RCC 7860 (cell line): ENCODE measurements at places on chromosomes 7 and 10.

GRCh38 chr10:23610626-23611307 lies 171.9 kb downstream of the OTUD1 start:
- no peak for DNase-seq

GRCh38 chr10:38054361-38054797 lies 39.8 kb upstream of the ZNF37A start:
- DNase-seq, result peak; percentile 8

- DNase-seq, result no peak
Measured at GRCh38 chr10:78277314-78278057, 243.8 kb downstream of the RPS24 start.

DNA sequence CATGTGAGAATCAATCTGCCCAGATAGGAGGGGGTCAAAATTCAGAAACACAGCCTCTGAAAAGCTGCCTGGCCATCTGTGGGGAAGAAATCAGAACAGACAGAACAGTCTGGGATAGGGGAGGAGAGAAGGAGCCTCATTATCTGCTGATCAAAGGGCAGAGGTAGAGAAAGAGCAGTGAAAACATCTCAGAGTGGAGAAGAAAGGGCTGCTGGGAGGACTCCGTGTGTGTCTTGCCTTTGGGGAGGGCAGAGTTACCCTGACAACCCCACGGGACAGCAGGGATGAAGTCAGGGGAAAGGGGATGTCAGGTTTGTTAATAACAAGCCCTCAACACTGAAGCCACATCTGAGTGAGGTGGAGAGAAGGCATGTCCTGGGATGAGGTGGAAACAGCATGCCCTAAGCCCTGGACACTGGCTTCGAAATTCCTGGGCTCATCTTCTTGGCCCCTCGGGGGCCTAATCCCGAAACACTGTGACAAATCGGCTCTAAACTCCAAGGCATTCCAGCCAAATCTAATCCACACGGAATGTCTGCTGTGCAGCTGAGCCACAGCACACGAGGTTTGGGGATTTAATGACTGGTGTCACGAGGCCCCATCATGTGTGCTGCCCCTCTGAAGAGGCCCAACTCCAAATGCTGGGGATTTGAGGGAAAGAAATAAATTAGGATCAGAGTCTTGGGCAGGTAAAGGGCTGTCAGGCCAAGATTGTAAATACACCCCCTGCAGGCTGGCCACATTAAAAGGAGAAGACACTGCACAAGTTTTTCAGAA lies 82.8 kb upstream of the FGFR2 start:
- no peak for DNase-seq

DNA sequence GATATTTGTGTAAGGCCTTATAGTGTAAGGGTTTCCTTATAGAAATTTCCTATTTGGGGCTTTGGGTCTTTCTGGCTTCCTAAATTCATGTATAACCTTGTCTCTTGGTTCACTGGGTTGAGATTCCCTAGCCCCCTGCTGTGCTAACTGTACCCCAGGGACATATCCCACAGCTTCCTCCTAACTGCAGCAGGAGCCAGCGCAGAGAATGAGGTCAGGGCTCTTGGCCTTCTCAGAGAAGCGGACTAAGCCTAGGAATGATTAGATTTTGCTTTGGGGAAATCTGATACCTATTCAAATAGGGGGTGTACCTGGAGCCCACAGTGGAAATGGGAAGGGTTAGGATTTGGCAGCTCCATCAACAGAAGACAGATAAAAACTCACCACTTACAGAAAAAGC lies 138.1 kb upstream of the EFCAB10 start:
- DNase-seq, result no peak

- no peak for DNase-seq
Measured at GRCh38 chr7:73766556-73767229, 3.4 kb downstream of the CLDN3 start.

DNA sequence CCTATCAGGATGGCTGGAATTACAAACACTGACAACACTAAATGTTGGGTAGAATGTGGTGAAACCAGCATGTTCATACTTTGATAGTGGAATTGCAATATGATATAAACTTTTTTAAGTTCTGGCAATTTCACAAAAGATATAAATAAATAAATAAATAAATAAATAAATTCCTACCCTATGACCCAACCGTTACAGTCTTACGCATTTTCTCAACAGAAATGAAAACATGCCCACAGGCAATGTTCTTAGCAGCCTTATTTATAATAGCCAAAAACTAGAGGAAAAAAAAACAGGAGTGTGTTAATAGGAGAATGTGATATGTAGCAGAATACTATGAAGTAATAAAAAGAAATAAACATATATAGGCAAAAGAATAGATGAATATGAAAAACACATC lies 318.9 kb downstream of the IPMK start:
- no peak for DNase-seq

DNA sequence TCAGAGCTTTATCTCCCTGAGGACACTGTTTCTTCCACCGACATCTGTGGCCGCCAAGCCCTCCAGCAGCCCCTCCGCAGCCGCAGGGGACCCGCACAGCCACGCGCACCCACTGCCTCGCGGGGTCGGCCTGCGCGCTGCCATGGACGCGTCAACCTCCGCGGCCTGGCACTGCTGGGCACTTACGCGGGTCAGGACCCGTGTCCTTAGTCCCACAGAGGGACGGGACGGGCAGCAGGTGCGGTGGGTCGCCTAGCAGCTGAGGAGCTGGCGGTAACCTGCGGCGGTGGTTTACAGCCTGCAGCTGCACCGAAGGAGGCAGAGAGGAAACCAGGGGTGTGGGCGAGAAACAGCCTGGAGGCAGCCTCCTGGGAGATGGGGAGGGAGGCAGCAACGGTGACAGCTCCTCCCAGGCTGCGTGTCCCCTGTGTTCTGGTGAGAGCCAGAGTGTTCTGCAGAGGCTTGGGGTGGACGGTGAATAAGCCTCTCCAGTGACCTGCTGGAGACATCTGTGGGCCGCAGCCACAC lies 61.3 kb downstream of the SEC61G start:
- DNase-seq, result no peak

DNA sequence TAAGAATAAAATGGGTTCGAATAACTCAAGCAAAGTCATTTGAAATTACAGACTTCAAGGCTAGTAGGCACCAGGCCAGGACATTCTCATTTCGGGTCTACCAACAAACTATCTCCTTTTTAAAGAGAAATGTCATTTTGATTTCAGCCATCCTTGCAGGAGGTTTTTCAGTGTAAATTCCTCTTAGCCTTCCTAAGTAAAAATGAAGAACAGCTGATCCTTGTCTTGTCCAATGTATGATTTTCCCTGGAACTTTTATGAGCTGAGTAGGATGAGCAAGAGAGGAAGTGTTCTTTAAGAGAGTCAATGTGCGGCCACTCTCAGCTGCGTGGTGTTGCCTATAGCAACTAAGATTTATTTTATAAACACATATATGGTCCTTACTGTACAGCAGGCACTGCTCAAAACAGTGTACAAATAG lies 110.1 kb downstream of the PLCE1 start:
- DNase-seq, result no peak

GRCh38 chr7:142808802-142809583 lies 38.2 kb downstream of the PRSS2 start:
- no peak for DNase-seq

DNA sequence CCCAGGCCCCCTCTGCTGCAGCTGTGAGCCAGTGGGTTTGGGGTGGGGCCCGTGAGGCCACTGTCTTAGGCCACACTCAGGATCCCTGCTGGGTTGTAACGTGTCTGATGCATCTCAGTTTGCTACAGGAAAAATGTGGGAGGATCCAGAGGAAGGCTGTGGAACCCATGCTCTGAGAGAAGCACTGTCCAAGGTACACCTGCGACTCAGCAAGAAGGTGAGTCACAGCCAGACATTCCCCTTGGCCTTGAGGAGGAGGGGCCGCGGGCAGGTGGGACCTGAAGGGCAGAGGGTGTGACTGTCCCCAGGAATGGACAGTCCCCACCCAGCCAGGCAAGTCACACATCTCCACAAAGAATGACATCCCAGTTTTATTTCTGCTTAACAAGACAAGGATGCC lies 27.8 kb upstream of the C10orf120 start:
- no peak for DNase-seq

- DNase-seq, result no peak
Measured at GRCh38 chr7:156039971-156040677, 227.9 kb upstream of the SHH start.

DNA sequence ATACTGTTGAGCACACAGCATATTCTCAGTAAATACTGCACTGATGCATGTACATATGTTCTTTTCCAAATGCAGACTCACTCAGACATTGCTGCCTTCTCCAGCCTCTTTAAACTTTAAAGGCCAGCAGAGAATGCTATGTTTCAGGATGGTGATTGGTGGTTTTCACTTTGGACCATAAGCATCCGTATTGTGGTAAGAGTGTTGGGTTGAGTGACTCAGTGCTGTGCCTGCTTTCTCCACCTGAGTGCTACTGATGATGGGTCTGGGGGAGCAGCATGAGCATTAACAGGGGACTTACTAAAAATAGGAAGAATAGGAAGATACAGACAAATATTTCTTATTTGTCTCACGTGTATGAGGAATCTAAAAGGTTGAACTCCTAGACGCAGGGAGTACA lies 56.3 kb upstream of the ZNF92 start:
- no peak for DNase-seq

DNA sequence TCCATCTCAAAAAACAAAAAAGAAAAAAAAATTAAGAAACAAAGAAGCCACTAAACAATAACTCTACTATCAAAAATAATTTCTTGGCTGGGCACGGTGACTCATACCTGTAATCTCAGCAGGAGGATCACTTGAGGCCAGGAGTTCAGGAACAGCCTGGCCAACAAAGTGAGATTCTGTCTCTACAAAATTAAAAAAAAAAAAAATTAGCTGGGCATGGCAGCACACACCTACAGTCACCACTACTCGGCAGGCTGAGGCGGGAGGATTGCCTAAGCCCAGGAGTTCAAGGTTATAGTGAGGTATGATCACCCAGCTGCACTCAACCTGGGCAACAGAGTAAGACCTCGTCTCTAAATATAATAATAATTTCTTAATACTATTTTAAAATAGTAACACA lies 69.0 kb downstream of the PARD3 start:
- peak; percentile 37 for DNase-seq

- DNase-seq, result no peak
Measured at GRCh38 chr7:28973591-28973990, 15.5 kb upstream of the TRIL start.

DNA sequence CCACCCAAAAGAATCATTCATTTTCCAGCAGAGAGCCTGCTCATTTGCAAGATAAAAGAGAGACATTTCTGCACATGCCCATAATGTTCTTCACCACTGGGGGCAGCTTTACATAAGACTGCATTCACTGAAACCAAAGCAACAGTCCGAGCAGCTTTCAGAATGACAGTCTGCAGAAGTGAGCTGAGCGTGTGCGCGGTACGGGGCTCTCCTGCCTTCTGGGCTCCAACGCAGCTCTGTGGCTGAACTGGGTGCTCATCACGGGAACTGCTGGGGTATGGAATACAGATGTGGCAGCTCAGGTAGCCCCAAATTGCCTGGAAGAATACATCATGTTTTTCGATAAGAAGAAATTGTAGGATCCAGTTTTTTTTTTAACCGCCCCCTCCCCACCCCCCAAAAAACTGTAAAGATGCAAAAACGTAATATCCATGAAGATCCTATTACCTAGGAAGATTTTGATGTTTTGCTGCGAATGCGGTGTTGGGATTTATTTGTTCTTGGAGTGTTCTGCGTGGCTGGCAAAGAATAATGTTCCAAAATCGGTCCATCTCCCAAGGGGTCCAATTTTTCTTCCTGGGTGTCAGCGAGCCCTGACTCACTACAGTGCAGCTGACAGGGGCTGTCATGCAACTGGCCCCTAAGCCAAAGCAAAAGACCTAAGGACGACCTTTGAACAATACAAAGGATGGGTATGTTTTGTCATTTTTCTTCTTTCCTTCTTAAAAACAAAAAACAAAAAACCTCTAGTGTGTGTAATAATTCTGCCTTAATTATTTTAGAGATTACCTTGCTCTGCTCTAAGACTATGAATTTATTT lies at the start of gene LRRTM3:
TSS of gene LRRTM3 (plus strand) at position 141 of the 820 bp plus-strand sequence.
- peak; percentile 57 for DNase-seq

GRCh38 chr10:1558906-1559305 lies 178.4 kb downstream of the ADARB2 start:
- DNase-seq, result no peak

DNA sequence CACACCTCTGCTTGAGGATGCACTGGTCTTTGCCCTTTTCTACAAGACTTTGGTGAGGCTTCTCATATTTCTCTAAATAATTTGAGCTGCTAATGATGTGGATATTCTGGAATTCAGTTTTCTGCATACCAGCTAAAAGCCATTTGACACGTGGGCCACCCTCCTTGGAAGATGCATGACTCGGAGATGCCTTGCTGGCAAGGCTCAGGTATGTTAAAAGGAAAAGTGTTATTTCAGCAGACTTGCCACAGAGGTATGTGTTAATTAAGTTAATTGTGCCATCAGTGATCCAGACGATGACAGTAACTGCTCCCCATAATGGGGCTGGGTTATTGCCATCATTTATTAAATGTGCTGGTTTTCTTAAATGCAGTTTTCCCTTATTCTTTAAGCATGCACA lies 8.8 kb upstream of the GFRA1 start:
- no peak for DNase-seq

- DNase-seq, result no peak
Measured at GRCh38 chr7:82430500-82431465, 12.8 kb downstream of the CACNA2D1 start.

GRCh38 chr10:16799621-16800020 lies 17.6 kb downstream of the RSU1 start:
- DNase-seq, result no peak

- no peak for DNase-seq
Measured at GRCh38 chr7:92002720-92003119, 62.1 kb downstream of the AKAP9 start.

DNA sequence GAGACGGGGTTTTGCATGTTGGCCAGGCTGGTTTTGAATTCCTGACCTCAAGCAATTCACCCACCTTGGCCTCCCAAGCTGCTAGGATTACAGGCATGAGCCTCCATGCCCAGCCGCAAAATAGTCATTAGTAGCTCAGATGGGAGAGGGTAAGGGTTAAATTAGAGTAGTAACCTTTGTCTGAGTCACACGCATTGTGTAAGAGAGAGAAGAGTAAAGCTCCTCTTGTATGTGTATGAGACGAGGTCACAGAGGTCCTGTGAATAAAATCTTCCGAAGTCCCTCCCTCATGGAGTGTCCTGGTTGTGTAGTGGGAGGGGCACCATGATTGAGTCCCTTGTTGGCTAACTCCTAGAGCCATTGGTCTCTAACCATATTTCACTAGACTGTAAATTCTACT lies 85.2 kb upstream of the CDC14C start:
- no peak for DNase-seq

GRCh38 chr7:56019501-56019900 lies 31.7 kb downstream of the PSPH start:
- no peak for DNase-seq

GRCh38 chr7:36946401-36946739 lies 222.1 kb upstream of the AOAH start:
- no peak for DNase-seq
